ENCODE measurements at places on chromosomes 13 and 19.

DNA sequence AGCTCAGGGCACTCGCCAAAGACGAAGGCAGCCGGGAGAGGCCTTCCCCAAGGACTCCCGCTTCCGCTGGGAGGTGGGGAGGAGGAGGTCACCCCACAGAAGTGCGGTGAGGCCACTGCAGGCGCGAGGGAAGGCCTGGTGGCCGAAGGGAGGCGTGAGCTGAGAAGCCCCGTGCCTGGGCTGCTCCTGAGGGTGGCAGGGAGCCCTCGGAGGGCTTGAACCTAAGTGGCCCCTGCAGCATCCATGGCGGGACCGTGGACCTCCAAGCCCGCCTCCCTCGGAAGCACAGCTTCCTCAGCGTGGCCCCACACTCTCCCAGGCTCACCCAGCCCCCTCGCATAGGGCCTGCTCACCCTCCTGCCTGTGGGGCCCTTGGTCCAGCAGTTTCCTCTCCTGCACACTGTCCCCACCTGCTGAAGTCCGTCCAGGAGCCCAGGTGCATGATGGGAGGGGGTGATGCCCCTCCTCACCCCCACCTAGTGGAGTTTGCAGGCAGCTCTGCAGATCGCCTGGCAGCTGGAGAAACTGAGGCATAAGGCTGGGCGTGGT lies 25.9 kb downstream of the EFNA2 start:
- DNase-seq = no peak

- DNase-seq = peak; percentile 77
Observed at GRCh38 chr19:12676384-12676792, 5.3 kb downstream of the DHPS start.

DNA sequence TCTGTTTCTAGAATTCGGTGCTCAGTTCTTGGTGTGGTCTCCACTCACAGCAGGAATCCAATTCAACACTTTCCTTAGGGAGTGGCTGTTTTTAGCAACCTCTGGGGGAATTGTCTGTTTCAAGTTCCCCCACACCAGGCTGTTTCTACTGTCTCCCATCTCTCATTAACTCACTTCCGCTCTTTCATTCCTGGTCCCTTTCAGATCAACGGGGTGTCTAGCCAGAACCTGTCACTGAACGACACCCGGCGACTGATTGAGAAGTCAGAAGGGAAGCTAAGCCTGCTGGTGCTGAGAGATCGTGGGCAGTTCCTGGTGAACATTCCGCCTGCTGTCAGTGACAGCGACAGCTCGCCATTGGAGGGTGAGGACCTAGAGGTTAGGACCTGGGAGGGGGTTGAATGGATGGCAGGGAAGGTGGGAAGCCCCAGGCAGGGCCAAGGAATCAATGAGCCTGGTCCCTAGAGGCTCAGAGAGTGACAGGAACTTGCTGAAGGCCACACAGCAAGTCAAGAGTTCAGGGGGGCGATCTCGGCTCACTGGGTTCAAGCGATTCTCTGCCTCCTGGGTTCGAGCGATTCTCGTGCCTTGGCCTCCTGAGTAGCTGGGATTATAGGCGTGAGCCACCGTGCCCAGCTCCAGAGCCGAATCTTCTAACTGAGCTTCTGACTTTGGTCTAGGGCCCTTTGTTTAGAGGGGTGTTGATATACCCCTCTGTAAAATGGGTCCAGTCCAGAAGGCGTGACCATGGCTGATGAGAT lies 25.5 kb downstream of the TJP3 start:
- no peak for DNase-seq

GRCh38 chr13:50915565-50915964 lies 6.0 kb downstream of the RNASEH2B start:
- no peak for DNase-seq

GRCh38 chr13:73898899-73899298 lies 235.3 kb downstream of the KLF12 start:
- no peak for DNase-seq

DNA sequence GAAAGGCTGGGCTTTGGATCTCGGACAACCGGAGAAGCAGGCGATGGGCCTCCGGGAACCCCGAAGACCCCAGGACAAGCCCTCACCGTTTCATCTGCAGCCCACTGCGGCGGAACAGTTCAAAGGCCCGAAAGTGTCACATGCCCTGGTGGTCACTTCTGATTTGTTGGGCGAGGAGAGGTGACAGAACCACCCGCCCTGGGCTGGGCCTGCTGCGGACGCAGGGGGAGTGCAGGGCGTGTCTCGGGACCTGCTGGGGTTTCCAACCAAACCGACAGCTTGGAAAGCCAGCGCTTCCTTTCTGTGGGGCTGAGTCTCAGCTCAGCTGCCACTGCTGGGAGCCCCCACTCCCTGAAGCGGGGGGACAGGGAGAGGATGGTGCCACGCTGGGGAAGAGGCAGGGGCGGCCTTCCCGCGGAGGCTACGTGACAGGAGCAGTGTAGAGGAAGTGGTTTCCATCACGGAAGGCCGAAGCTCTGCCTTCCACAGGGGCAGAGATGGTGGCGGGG lies 22.8 kb upstream of the ZBTB7A start:
- DNase-seq = no peak

DNA sequence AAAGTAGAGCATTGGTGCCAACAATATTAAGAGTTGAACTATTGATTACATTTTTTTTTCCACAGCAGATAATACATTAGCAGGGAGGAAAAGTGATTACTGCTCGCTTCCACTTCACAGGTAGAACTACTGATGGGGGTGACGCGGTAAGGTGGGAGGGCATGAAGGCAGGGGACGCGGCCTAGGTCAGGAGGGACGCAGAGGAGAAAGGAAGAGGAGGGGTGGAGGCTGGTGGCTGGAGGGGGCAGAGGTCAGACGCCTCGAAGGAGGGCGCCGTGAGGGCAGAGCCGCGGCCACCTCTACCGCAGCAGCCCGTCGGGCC lies 287 bp upstream of the B3GLCT start:
- DNase-seq = no peak

- no peak for DNase-seq
Observed at GRCh38 chr13:110107568-110108347, 199.2 kb downstream of the COL4A1 start.

DNA sequence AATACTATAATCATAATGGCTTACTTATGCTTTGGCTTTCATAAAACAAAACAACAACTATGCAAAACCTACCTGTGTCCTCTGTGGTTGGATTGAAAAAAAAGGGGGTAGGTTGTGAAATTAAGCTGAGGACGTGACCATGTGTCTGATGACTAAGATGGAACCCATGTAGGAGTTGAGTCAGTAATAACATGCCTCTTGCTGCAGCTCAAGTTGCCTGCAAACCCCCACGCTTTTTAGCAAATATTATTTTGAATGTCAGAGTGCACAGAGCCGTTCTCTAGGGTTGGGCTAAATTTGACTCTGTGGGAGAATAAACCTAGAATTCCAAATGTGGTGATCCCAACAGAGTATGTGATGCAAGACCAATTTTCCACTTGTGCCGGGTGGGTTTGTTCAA lies 209.3 kb downstream of the KCNRG start:
- DNase-seq = no peak

- peak; percentile 63 for DNase-seq
Observed at GRCh38 chr19:913080-913748, at the start of gene R3HDM4. Gene R3HDM4, minus strand, starts transcription at chr19:913219. Its CDS starts 62 bp downstream, at chr19:913157.

GRCh38 chr19:10643172-10643967 lies 10.8 kb upstream of the ILF3 start:
- no peak for DNase-seq

DNA sequence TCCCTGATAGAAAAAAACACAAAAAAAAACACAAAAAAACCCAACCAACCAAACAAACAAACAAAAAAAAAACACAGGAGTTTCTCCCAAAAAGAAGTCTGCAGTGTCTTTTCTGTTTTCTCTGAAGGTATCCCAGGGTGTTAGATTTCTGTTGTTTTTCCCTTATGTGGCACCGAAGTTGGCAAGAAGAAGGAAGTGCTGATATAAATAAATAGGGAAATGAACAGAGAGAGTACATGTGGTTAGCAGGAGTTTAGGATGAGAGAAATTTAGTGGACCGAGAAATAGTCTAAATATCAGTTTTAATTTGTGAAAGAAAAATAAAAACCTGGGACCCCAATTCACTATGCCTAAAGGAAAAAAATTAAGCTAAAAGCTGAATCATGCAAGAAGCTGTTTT lies 287.0 kb upstream of the SGCG start:
- DNase-seq = no peak

GRCh38 chr13:30618186-30618929 lies 638 bp downstream of the USPL1 start:
- DNase-seq = no peak

GRCh38 chr13:26679411-26680122 lies 81.0 kb downstream of the GPR12 start:
- no peak for DNase-seq

DNA sequence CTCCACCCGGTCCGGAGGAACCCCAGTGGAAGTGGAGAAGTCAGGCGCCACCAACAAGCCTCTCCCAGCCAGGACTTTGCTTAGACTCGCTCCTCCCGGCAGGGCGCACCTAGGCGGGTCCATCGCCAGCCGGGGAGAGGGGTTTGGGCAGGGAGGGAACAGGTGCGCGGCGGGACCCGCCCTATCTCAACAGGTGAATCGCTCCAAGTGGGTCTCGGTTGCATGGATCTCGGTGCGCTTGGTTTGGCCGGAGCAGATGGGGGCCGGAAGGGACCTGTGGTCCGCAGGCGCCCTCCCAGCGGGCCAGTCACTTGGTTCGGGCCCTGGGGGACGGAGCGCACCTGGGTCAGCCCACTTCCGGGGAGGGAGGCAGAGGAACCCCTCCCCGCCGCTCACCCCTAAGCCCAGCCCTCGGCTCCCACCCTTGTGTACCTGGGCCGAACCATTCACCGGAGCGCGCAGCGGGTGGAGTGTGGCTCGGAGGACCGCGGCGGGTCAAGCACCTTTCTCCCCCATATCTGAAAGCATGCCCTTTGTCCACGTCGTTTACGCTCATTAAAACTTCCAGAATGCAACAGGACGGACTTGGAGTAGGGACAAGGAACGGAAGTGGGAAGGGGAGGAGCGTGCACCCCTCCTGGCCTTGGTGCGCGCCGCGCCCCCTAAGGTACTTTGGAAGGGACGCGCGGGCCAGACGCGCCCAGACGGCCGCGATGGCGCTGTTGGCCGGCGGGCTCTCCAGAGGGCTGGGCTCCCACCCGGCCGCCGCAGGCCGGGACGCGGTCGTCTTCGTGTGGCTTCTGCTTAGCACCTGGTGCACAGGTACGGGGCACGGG lies at the start of gene LSR:
Gene LSR, plus strand, starts transcription at position 693 of the 836 bp plus-strand sequence. Its CDS starts 21 bp downstream, at position 714.
- DNase-seq = peak; percentile 41

DNA sequence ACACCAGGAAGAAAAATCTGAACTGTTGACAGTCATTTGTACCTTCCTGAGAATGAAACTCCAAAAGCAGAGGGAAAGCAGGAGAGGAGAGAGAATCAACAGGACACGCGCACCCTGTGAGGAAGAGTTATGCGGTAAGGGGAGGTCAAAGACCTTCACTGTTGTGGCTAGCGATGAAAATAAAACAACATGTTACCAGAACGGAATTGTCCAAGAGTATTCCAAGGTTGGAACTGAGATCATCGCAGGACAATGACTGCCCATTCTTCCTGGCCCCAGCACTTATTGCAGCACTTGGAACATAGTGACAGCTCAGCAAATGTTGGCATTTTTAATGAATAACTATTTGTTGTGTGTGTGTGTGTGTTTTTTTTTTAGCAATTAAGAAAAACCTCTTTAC lies 176.0 kb upstream of the TSC22D1 start:
- no peak for DNase-seq

DNA sequence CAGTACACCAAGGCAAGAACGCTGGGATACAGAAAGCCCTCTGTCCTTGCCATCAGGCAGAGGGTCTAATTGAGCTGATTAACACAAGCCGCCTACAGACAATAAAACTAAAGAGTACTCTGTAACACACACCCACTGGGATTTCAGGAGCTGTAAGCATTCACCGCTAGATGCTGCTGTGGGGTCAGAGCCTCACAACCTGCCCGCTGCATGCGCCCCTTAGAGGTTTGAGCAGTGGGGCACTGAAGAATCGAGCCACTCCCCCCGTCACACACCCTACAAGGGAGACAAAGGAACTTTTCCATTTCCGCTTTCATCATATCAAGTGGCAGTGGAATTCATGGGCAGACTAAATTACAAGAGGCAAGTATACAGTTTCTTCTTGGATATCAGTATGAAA lies 1080.6 kb downstream of the PCDH17 start:
- DNase-seq = no peak

GRCh38 chr13:101323601-101324000 lies 92.7 kb downstream of the NALCN start:
- no peak for DNase-seq

DNA sequence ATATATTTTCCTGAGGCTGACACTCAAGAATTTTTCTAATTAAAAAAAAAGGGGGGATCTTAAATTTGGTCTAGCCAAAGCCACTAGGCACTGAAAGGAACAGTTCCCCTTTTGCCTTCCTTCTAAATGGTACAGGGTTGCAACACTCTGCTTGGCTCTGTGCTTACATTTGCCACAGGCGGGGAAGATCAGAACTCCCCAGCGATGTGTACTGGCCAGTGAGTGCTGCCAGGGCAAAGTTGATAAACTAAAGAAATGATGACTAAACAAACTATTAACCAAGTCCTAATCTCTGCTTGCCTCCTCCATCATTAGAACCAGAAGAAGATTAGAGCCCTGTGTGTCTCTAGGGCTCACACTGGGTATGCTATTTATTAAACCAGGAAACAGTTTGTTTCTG lies 75.3 kb upstream of the SCEL start:
- DNase-seq = no peak

- peak; percentile 62 for DNase-seq
Observed at GRCh38 chr19:38514812-38515633, 81.5 kb downstream of the RYR1 start.

DNA sequence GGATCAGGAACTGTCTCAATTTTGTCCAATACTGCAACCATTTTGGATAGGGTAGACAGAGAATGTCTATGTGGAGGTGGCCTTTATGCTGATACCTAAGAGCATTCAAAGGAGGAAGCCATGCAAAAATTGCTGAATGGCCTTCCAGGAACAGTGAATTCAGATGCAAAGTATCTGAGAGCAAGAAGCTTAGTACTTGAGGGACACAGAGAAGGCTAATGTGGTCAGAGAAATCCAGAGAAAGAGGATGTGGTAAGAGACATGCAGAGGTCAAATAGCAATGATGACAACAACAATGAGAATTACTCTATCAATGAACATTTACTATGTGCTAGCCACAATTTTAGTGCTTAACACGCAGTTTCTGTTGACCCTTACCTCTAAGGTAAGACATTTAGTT lies 785.6 kb upstream of the KLHL1 start:
- DNase-seq = no peak

GRCh38 chr19:30122431-30122830 lies 180.4 kb downstream of the URI1 start:
- no peak for DNase-seq

GRCh38 chr13:78215458-78216108 lies 297.0 kb upstream of the EDNRB start:
- DNase-seq = no peak

GRCh38 chr19:16224293-16225045 lies 26.8 kb downstream of the AP1M1 start:
- DNase-seq = no peak

- DNase-seq = no peak
Observed at GRCh38 chr13:88031980-88032559, 360.9 kb downstream of the SLITRK5 start.
